Skeletal muscle cell (primary cell): ENCODE measurements at places on chromosomes 1 and 21.
A peak's percentile ranks its signal among the peaks of the same experiment; 100 is the strongest.

DNA sequence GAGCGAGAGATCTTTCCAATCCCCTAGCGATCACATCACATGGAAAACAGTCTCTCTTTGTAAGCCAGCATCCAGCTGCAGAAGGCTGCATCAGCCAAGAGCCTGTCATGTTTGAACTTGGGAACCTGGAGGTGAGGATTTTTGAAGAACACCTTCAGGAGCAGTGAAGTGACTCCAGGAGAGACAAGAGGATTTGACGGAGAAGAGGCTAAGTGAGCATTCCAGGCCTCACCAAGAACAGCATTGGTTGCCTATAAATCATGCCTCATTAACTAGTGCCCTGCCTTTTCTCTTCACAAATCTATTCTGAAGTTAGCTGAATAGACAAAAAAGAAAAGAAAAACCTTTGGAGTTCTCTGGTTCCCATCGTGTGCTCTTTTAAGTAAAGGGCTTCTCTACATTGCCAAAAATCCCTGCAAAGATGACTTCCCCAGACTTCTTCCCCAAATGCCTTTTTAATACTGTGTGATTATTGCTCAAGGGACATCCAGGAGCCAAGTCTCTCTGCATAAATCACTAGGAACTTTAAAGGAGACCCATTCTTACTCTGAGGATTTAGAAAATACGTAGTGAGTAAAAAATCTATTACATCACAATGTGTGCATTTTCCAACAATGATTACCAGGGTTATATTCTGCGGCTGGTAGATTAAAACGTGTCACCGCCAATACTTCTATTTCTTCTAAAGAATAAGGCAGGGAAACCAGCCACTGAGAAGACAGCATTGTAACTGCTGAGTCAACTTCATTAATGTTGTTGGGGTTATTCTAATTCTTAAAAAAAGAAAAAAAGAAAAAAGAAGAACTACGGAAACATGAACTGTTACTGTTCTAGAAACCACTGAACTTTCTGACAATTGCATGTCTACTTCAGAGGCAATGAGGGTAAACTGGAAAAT, 95.2 kb downstream of the KIF14 start:
- DNase-seq: peak; percentile 43

DNA sequence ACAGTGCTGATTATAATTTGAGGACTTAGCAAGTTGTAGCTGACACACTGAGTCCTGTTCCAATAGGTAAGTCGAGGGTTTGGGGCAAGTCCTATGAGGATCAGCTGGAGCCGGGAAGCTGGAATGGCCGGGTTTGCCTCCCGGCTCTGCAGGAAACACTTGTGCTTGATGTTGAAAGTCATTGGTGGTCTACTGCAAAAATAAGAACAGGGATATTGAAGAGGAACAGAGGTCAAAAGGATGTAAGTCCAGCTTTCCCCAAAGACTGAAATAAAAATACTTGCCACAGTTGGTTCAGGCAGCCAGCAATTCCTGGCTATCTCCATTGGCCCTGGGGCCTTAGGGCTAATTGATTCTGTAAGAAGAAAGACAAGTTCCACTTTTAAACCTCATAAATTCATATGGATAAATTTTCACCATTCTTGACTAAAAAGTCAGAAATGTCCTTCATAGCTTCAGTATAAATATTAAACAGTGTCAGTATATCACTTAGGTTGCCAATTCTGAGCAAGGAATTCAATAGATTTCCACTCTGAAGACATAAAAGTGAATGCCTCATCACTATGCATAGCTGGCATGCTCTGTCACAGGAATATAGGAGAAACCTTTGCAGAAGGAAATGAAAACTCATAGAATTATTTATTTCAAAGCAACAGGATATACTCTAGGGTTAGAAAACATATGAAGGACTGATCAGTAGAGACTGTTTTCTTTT, 165.2 kb downstream of the AK5 start:
- DNase-seq: no peak

DNA sequence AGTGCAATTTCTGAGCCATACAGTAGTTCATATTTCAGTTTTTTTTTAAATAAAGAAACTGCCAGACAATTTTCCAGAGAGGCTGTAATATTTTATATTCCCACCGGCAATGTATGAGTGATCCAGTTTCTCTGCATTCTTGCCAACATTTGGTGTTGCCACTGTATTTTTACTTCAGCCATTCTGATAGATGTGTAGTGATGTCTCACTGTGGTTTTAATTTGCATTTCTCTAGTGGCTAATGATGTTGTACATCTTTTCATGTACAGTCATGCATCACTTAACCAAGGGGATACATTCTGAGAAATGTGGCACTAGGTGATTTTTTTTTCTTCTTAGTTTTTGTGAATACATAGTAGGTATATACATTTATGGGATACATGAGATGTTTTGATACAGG, 99.6 kb downstream of the CENPF start:
- DNase-seq: no peak

GRCh38 chr21:36169470-36170128, 13.0 kb downstream of the DOP1B start:
- no peak for DNase-seq

DNA sequence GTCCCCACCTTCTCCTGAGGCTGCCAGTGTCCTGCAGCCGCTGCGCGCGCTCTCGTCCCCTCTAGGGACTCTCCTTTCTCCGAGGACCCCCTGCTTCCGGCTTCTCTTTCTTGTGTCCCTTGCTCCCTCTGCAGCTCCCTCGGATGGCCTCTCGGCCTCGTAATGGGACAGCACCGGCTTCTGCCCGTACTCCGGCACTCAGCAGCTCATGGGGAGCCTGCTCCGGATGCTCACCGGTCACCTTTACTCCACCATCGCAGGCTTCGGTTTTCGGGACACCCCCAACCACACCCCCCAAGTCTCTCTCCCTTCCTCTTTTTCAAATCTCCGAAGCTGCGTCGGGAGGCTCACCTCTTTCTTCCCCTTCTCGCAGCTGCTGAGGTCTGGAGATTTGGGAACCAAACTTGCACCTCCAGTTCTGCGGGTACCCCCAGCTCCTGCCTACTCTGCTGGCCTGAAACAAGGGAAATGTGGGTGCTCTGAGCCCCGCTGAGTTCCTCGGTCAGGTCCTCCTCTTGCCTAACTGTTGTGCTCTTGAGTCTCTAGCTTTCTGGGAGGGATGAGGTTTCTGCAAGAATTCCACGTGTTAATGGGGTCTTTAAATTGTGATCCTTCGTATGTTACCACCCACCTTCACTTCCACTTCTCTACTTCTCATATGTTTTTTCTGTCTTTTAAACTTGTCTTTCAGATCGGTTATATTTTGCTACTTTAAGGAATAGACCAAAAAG, 930 bp downstream of the CDC14A start:
- DNase-seq: no peak

- DNase-seq: no peak
Observed at GRCh38 chr1:95953015-95953414, 719.0 kb downstream of the RWDD3 start.

GRCh38 chr1:50275566-50275965, 147.7 kb downstream of the DMRTA2 start:
- DNase-seq: no peak

DNA sequence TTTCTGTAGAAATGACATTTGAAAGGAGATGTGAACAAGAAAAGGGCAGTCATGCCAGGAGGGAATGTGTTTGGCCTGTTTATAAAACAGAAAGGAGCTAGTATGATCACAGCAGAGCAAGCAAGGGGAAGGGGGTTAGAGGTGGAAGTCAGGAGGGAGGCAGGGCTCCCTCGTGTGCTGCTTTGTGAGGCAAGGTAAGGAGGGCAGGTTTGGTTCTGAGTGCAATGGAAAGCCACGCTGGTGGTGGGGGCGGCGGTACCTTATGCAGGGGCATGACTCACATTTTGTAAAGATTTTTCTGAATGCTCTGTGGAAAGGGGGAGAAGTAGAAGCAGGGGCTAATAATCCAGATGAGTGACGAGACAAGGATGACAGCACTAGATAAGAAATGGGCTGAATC, 197.5 kb upstream of the C8B start:
- no peak for DNase-seq

DNA sequence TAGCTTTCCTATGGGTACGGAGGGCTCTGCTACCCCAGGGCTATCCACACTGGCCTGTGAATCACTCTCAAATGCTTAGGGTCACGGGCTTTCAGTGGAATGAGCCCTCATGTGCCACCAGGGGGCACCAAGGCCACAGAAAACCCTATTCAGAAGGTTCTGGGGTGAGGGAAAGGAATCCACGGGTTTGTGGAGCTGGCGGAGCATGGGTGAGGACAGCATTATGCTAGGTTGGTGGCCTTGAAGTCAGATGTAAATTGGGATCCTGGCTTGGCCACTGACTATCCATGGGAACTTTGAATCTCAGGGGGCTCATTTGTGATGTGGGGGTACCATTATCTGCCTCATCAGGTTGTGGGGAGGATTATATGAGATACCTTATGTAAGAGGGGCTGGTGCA, 5.1 kb upstream of the LAMTOR5 start:
- no peak for DNase-seq

DNA sequence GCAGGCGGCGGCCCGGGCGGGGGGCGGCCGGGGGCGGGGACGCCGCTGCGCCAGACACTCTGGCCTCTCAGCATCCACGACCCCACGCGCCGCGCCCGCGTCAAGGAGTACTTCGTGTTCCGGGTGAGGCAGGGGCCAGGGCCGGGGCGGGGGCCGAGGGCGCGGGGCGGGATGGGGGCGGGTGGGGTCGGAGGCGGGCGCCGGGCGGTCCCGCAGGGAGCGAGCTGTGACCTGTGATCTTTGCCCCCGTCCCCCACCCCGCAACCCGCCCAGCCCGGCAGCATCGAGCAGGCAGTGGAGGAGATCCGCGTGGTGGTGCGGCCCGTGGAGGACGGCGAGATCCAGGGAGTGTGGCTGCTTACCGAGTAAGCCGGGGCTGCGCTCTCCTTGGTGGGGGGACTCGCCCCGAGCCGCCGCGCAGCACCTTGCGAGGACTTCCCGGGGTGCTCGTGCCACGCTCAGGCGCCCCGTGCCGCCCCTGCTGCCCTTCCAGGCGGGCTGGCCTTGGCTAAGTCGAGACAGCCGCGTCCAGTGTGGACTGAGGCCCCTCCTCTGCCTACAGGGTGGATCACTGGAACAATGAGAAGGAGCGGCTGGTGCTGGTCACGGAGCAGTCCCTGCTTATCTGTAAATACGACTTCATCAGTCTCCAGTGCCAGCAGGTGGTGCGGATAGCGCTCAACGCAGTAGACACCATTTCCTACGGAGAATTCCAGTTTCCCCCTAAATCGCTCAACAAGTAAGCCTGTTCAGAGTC, 514 bp downstream of the TPRG1L start:
- no peak for DNase-seq

GRCh38 chr1:203673550-203674411, 47.1 kb downstream of the ATP2B4 start:
- peak; percentile 67 for DNase-seq

DNA sequence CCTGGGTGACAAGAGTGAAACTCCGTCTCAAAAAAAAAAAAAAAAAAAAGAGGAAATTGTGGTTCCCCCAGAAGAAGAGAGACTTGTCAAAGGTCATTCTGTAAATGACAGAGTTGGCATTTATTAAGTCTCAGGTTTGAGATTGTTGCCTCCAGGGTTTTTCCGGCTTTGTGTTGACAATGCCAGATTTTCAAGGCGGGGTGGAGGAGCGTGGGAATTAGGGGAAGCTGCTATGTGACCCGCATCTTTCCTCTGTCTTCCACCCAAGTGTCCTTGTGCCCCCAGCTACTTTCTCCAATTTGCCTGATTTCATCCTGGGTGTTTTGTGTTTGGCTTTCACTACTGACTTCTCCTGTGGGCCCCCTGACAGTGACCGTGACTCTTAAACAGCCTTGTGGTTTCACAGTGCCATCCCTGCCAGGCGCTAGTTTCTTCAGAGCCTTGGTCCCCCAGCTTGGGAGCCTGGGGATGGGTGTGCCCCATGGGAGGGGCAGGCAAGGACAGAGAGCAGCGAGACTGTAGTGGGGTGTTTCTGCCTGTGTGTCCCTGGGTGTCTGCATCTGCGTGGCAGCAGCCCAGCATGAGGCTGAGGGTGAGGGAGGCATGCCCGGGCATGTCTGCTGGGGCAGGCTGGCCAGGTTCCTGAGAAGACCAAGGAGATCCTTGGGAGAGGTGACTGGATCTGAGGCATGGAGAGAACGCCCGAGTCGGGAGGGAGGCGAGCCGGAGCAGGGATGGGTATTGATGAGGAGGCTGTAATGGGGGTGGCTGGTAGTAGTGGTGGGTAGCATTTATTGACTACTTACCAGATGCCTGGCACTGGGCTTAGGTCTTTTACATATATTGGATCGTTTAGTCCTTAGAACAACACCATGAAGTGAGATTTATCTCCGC, 46.3 kb downstream of the IER5 start:
- peak; percentile 71 for DNase-seq

DNA sequence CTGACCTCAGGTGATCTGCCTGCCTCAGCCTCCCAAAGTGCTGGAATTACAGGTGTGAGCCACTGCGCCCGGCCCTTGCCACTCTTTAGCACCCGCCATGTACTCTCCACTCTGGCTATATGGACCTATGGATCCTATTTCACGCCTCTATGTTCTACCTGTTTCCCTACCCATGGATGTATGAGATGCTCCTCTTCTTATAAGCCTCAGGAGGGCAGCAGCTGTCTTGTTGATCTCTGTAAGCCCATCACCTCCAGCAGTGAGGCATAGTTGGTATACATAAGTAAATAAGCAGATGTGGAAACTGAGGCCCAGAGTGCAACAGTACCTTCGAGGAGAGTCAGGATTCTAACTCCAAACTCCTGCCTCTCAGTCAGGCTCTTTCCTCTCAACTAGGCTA, 24.7 kb upstream of the ARTN start:
- no peak for DNase-seq

- DNase-seq: no peak
Observed at GRCh38 chr1:174971902-174972301, 27.8 kb upstream of the CACYBP start.

GRCh38 chr1:15352128-15352957, 57.3 kb upstream of the EFHD2 start:
- no peak for DNase-seq

DNA sequence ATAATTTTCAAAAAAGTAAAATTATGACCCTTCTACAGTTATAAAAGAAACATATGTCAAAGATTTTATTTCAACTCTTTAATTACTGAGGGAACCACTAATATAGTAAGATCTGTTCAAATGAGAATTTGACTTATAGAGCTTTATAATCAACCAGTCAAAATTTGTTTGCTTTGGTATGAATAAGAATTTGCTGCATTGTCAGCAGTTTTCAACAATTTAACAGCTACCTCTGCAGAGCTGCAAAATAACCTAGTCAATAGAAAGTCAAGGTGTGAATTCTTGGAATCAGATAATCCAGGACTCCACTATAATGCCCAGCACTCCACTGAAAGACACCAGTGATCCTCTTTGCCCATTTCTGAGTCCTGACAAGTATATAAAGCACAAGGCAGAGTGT, 78.2 kb downstream of the ODF2L start:
- DNase-seq: no peak

GRCh38 chr1:164586591-164586990, 27.6 kb downstream of the PBX1 start:
- DNase-seq: no peak

- DNase-seq: no peak
Observed at GRCh38 chr1:11045428-11046269, 1.4 kb downstream of the MASP2 start.
